Colonic mucosa (tissue), 4 donors: ENCODE measurements at places on chromosomes 2 and 18.

DNA sequence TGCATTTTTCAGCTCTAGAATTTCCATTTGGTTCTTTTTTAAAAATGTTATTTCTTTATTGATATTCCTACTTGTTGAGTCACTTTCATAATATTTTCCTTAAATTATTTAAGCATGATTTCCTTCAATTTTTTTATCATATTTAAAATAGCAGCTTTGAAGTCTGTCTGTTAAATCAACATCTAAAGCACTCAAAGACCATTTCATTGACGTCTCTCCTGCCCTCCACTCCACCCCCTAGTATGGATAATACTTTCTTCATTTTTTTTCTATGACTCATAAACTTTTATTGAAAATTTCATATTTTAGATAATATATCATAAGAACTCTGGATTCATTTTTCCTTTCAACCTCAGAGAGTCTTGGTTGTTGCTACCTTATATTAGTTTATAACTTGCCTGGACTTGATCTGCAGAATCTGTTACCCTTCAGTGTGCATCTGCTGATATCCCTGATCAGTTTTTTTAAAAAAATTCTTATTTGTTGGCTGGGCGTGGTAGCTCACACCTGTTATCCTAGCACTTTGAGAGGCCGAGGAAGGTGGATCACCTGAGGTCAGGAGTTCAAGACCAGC lies 59.0 kb upstream of the ZNF396 start:
- DNase-seq = no peak

- peak; percentile 52 for DNase-seq
Observed at GRCh38 chr2:108315444-108315934, 26.8 kb downstream of the SULT1C2 start.

- DNase-seq = no peak
Observed at GRCh38 chr2:84236288-84236687, 222.8 kb downstream of the SUCLG1 start.

DNA sequence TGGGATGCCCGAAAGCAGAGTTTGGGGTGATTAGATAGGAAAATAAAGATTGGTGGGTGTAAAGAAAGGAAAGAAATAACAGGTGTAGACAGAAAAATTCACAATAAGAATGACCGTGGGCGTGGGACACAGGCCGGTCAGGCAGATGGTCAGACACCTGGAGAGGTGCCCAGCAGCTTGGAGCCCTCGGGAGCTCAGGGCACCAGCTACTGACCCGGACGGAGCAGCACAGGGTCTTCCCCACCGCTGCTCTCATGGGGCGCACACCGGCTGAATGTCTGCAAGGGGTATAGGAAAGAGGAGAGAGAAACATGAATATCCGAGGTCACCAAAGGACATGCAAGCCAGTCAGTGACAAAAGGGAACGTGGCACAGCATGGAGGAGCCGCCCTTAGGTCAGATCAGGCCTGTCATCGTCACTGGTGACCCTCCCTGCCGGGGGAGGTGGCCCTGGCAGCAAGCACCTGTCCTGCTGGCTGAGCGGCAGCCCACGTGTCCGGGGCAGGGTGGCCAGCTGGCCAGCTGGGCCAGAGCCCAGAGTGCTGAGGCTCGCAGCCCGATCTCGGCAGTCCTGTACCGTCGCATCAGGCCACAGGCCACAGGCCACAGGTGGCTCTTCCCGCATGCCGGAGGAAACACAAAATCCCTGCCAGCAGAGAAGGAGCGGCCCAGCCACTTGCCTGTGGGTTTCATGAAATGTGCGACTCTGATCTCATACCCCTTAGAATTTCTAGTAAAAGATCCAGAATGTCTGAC lies 112.0 kb upstream of the NDUFV2 start:
- no peak for DNase-seq

GRCh38 chr2:112924360-112924759 lies 13.4 kb downstream of the IL37 start:
- no peak for DNase-seq

DNA sequence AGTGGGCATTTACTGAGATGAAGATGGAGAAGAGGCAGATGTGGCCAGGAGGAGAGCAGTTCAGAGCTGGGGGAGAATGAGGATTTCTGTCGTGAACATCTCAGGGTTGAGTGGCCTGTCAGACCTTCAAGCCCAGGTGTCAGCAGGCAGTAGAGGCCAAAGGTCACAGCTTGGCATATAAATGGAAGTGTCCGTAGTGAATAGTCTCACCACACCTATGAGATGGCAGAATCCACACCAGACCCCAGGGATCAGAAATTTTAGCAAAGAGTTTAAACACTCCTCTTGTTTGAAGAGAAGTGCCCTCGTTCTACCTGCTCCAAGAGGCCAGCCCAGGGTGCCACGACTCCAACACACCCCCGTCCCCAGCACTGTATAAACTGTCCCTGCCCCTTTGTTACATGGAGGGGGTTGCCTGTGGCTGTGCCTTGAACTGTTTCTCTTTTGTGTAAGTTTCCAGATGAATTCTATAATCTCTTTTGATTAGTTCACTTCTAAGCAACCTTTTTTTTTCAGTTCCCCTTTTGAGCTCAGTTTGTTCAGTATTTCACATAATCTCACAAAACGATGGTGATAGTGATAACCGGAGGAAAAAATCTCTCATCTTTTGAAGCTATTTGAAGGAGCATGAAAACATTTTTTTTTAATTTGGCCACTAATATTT lies 69.0 kb upstream of the TTC39C start:
- no peak for DNase-seq
